NCI-H2171 (cell line): ENCODE measurements at places on chromosomes 5 and 9.

DNA sequence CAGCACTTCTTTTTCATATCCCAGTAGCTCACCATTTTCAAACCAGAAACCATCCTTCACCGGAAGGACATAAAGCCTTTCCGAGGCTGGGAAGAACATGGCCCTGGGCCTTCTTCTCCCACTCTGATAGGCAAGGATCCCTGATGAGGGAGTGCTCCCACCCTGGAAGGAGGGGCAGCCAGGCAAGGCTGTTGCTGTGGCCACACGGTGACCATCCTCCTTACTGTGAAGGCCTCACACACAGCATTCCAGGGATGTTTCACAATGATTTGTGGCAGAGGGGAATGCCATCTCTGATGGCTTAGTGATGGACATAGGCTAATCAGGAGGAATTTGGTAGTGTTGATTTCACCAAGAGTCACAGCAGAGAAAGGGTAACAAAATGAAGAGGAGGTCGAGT lies 130.7 kb downstream of the ADAMTS12 start:
- no peak for DNase-seq

DNA sequence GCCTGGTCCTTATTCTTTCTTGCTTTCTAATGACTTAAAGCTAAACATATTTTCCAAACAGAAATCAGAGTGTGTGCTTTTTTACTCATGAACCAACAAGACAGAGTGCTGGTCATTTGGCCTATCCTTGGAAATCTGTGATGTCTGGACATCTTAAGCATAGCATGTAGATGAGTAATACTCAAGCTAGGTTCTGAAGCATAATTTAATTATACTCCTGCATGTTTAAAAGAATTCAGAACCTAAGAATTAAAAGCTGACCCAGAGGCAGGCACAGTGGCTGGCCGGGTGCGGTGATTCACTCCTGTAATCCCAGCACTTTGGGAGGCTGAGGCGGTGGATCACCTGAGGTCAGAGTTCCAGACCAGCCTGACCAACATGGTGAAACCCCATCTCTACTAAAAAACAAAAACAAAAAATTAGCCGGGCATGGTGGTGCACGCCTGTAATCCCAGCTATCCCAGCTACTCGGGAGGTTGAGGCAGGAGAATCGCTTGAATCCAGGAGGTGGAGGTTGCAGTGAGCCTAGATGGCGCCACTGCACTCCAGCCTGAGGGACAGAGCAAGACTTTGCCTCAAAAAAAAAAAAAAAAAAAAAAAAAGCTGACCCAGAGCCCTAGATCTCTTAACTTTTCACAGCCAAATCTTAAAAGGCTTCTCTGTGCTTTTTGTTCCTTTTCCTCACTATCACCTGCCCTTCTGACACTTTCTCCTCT lies 16.2 kb upstream of the TJP2 start:
- no peak for DNase-seq

GRCh38 chr5:139393497-139394122 lies 1.3 kb downstream of the PROB1 start:
- no peak for DNase-seq

GRCh38 chr9:107994648-107995047 lies 505.1 kb upstream of the KLF4 start:
- DNase-seq, result no peak

- DNase-seq, result no peak
Observed at GRCh38 chr5:177265395-177265794, 38.1 kb downstream of the RAB24 start.

DNA sequence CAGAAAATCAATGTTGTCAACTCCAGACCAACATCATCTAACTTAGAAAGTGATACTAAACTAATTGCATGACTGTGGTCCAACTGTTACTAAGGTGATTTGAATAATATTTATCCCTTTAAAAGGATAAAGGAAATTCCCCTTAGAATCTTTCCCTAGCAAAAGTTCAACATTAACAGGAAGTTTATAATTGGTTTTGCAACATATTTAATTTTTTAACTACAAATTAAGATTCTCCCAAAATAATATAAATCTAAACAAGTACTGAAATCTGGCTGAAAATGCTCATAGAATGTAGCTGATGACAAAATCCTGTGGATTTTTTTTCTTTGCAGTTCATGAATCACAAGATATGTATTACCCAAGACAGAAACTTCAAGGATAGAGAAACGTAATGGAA lies 151.4 kb downstream of the LPAR1 start:
- no peak for DNase-seq

GRCh38 chr9:90961375-90961774 lies 159.8 kb downstream of the SYK start:
- DNase-seq, result no peak

DNA sequence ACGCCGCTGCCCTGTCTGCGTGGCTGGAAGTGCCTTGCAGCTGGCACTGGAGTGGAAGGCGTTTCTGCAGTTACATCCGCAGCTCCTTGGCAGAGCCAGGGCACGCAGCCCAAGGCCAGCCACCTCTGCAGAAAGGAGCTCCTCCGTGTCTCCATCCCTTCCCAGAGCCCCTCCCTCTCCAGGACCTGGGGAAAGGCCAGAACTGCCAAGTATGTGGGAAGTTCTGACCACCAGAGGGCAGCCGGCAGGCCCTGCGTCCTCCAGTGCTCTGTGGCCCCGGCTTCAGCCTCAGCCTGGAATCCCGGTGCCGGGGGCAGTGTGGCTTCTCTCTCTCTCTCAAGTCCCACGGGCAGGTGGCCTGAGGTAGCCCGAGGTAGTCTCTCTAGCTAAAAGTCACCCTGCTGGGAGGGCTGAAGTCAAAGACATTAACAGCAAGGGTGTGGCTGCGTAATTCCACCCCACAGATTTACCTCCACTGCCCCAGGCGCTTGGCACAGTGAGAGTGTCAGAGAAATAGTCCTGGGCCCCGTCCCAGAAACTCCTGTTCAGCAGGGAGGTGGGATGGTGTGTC lies 101.7 kb upstream of the FCN2 start:
- DNase-seq, result no peak

DNA sequence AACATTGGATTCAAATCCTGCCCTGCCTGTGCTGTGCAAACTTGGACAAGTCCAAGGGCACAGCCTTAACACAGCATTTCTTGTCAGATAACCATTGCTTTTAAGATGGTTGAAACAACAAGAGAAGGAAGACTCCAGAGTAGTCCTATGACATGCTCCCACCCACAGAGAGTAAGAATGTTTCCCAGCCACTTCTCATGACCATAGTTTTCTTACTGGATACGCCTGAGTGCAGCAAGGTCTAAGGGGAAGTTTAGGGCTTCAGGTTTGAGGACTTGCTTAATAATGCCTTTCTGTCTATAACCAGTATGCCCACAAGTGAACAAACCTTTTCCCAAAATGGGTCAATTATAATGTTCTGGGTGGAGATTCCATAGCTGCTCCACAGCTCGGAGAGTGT lies 126.4 kb downstream of the SLF1 start:
- DNase-seq, result no peak

DNA sequence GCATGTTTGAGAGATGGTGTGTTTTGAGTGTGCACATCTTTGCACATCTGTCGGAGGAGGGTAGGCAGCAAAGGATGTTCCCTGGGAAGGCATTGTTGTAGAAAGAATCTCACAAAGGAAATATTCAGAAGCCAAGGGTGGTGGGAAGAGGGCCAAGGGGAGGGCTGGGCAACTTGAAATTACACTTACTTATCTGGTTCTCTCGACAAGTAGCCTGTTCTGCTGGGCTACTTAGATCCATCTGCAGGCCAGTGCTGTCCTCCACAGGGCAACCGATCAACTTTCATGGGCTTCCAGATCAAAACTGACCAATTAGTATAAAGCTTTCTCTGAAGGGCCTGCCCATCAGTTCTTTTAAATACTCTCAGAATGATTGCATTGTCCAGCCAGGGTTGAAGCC lies 495.2 kb downstream of the GADD45G start:
- no peak for DNase-seq

DNA sequence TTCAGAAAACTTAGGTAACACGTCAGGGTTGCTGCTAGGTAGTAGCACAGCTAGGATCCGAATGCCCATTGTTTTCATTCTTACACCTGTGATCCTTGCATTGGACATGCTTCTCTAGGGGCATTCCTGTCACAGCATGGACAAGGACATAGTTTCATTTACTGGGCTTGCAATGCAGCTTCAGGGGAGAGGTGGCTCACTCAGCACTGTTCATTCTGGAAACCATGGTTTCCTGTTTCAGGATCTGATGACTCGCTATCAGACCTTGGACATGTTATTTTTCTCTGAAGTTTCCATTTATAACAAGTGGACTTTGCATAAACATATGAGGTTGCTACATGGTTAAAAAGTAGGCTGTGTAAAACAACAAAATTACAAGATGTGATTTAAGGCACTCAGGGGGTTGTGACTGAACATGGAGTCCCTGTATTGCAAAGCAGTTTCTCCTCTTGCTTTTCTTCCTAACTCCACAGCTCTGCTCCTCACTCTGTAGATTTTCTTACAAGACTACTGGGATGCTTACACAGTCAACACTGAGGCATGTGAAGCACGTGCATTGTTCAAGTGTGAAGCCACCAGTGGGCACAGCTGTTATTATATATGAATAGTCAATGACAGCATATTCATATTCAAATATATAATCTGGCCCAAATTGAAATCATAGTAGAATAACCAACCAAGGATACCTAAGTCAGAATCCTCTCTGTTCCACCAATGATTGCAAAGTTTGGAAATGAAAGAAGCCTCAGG lies 66.1 kb upstream of the STK32A start:
- no peak for DNase-seq

DNA sequence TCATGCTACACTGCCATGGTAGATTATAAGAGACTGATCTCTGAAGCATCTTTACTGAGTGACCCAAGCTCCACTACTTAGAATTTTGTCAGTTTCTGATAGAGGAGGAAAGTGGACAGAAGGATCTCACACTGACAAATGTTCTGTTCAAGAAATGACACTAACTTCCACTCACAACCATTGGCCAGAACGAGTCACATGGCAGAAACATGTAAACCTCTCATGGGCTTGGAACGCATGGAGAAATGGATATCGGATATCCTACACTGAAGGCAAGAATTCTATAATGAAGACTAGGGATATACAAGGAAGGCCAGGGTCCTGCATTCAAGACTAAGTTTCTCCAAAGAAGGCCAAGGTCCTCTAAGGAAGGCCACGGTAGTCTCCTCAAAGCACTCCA lies 31.1 kb downstream of the EGFLAM start:
- no peak for DNase-seq

GRCh38 chr5:140672455-140673186 lies 755 bp downstream of the DND1 start:
- DNase-seq, result no peak

- no peak for DNase-seq
Observed at GRCh38 chr5:180296771-180297170, 4.9 kb upstream of the MAPK9 start.

GRCh38 chr5:24681106-24681505 lies 36.3 kb upstream of the CDH10 start:
- DNase-seq, result no peak

DNA sequence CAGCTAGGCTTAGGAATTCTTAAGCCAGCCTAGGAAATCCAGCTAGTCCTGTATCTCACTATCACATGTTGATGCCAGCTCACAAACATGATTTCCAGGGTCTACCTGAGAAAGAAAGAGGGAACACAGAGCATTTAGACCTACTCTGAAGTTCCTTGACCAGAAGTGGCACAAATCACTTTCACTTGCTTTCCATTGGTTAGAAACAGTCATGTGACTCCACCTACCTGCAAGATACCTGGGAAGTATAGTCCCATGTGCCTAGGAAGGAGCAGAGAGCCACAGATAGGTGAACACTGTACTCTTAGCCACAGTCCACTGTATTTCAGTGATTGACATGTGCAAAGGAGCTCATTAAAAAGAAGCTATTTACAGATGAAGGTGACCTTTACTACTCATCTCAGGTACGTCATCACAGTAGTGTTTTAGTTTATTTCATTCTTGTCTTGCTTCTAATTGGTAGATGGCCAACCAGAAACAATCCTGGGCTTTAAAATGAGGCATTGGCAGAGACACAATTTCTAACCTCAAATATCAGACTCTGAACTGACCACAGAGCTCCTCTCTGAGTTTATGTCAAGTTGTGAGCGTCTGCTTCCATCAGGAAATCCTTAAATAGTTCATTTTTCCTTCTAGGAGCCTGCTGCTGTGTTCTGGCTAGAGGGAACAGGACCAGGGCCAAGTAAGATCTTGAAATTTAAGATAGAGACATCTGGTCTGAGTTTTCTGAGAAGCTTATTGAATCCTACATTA lies 340.7 kb downstream of the TLE4 start:
- DNase-seq, result no peak

DNA sequence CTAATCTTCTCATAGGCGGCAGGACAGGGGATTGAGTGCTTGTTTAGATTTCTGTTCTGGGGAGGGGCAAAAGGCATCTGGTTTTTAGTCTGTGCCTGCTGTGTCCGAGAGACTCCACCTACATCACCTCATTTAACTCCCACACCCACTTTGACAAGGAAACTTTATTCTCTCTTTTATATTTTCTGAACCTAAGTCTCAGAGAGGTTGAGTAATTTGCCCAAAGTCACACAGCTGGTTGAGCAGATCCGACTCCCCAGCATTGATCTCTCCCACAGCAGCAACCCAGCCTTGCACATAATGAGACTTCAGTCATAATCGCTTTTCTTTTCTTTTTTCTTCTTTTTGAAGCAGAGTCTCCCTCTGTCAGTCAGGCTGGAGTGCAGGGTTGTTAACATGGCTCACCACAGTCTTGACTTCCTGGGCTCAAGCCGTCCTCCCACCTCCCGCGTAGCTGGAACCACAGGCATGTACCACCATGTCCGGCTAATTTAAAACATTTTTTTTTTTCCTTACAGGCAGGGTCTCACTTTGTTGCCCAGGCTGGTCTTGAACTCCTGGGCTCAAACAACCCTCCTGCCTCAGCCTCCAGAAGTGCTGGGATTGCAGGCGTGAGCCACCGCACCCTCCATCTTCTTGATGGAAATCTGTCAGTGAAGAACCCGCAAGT lies 36.5 kb upstream of the ANKRD33B start:
- DNase-seq, result no peak

GRCh38 chr9:137744632-137745183 lies 125.9 kb downstream of the EHMT1 start:
- no peak for DNase-seq

DNA sequence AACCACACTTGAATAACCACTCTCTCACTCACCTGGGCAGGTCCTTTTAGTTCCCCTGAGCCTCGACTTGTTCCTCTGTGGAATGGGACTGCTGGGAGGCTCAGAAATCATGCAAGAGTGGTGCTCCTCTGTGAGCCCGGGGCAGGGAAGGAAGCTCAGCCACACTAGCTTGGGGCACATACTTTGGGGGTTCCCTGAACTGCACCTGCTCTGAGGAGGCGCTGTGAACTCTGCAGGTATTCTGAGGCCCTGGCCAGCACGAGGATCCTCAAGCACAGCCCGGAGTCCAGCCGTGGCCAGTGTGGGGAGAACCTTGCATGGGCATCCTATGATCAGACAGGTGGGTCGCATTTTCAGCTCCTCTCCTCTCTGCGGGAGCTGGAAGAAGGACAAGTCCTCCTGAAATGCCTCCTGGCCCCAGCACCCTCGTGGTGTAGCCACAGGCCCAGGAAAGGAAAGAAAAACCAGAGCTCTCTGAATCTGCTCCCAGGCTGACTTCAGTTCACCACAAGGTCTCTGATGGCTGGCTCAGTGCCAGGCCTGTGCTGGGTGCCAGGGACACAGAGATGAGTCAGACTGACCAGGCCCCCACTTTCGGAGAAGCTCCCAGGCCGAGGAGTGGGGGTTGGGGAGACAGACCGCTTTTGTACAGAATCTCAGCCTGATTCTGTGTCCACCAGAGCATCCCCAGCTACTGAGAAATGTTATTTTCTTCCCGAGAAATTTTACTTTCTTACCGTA lies 11.9 kb downstream of the GLIPR2 start:
- DNase-seq, result no peak
